ENCODE measurements at places on chromosomes 12 and 14.

- DNase-seq: no peak
Measured at GRCh38 chr12:104788840-104789271, 169.2 kb downstream of the SLC41A2 start.

- DNase-seq: no peak
Measured at GRCh38 chr12:112573141-112573540, 154.4 kb downstream of the PTPN11 start.

GRCh38 chr12:126182619-126183236 is 1117.5 kb downstream of the AACS start:
- DNase-seq: no peak

GRCh38 chr14:42174357-42174756 is 567.7 kb downstream of the LRFN5 start:
- DNase-seq: no peak

DNA sequence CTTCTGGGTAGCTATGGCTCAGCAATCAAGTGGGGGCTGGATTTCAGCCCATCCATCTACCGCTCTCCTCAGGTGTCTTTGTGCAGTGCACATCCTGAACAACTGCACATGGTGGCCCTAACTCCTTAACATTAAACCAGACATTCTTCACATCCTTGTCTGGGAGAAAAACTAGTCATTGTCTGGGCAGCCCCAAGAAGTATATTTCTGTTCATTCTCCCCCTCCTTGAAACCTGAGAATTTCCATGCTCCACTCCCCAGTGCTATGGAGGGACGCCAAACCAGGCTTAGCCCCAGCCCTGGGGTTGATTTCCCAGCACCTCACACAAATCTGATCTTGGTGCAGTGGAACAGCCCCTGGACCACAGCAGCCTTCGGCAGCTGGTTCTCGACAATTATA is 13.4 kb downstream of the MYL2 start:
- no peak for DNase-seq

DNA sequence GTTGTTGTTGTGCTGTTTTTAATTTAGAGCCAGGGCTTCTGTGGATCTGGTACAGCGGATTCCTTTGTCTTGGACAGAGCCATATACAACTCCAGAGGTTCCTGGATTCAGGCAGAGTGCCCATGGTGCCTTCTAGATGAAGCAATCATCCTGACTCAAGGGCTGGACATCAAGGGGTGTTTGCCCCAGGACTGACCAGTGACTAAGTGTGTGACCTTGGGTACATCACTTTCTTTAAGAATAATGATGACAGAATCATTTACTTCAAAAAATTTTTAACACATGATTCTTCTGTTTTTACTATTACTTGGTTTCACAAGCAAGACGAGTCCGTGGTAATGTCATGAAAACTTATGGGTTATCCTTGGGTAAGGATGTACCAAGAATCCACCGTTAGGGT is 397.3 kb downstream of the ZFP36L1 start:
- no peak for DNase-seq

Data from epithelial cell of prostate (primary cell).